Mesothelial cell of epicardium (in vitro differentiated cells): ENCODE measurements at places on chromosomes 7 and 10. TPM values are rescaled to one million over a fixed set of nuclear protein-coding genes. Genes with fewer than 3 reads are reported as not detected.
A peak's percentile ranks its signal among the peaks of the same experiment; 100 is the strongest.

Gene FEZF1
- not detected in 3 replicates for total RNA-seq

Gene CYP26C1
- 0.38 to 0.60 TPM (median 0.44 TPM) in 3 replicates for total RNA-seq

Gene MRPL43
- total RNA-seq = 66.7 to 70.2 TPM (median 69.4 TPM) in 3 replicates

Gene ZNF394
- total RNA-seq = 30.1 to 31.3 TPM (median 31.3 TPM) in 3 replicates

- H3K4me1 ChIP-seq = peaks cover 12% of the 10 kb centered on the region
- H3K4me3 ChIP-seq = no peak overlapping the region
- DNase-seq = no peak
- no peaks in the 10 kb centered on the region for H3K36me3 ChIP-seq
- H3K27me3 ChIP-seq = peaks cover 3% of the 10 kb centered on the region
These were observed 295.5 kb downstream of the AHR start for GRCh38 chr7:17593819-17594419.

DNA sequence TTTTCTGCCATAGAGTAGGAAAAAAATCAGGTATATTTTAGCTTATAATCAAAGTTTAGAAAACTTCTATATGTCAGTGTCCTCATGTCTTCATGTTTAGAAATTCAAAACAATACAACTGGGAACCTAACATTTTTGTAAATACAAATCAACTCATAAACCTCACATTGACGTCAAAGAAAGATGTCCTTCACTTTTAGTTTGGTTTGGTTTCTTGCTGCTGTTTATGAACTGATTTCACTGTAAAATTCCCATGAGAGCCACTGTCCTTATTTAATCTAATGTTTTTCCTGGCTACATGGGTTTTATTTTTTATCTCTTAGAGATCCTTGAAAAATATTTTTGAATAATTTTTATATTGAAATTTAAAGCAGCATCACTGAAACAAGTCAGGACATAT lies 208.4 kb downstream of the DYNC1I1 start:
- peaks cover 8% of the 10 kb centered on the region for H3K4me1 ChIP-seq
- H3K27ac ChIP-seq = no peak overlapping the region
- H3K4me3 ChIP-seq = no peak overlapping the region

GRCh38 chr10:58775960-58776567 lies 263.4 kb downstream of the BICC1 start:
- H3K4me3 ChIP-seq = no peak overlapping the region
- H3K27me3 ChIP-seq = no peaks in the 10 kb centered on the region
- H3K27ac ChIP-seq = no peak overlapping the region
- H3K36me3 ChIP-seq = no peaks in the 10 kb centered on the region

- DNase-seq = no peak
- peaks cover 6% of the 10 kb centered on the region for H3K4me1 ChIP-seq
- peaks cover 74% of the 10 kb centered on the region for H3K27me3 ChIP-seq
- no peaks in the 10 kb centered on the region for H3K36me3 ChIP-seq
- no peak overlapping the region for H3K4me3 ChIP-seq
- H3K27ac ChIP-seq = no peak overlapping the region
These were observed 151.4 kb downstream of the PTPN20 start for GRCh38 chr10:47062441-47063200.

DNA sequence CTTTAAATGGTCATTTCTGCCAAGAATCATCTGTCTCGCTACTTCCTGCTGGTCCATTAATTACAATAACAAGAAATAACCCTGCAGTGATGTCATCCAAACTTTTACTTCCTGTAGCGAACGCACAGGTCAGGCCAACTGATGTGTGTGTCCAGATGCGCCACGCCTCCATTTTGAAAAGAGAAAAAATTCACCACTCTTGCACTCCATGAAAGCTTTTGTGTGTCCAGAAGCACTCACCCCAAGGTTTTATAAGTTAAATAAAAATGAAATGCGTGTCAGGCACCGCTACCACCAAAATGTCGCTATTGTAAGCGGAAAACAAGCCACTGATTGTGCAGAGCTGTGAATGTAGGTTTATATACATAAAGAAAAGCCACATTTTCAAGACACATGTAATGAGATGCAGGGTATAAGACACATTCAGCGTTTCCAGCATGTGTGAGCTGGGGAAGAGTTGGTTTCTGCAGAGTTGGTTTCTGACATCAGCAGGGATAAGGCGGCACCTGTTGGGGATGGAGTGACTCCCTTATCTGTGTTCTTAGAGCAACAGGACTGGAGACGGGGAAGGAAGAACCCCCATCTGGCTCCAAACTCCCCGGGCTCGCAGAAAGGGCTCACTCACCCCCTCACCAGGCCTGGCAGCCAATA lies 83.3 kb downstream of the CTBP2 start:
- DNase-seq = no peak
- H3K4me3 ChIP-seq = no peak overlapping the region
- peak overlapping the region; percentile 39 for H3K27ac ChIP-seq
- no peaks in the 10 kb centered on the region for H3K27me3 ChIP-seq

GRCh38 chr7:32206987-32207386 lies 136.8 kb upstream of the PDE1C start:
- DNase-seq = no peak
- H3K27ac ChIP-seq = no peak overlapping the region
- H3K27me3 ChIP-seq = peaks cover 60% of the 10 kb centered on the region
- H3K4me3 ChIP-seq = no peak overlapping the region
- H3K36me3 ChIP-seq = no peaks in the 10 kb centered on the region

- H3K27ac ChIP-seq = no peak overlapping the region
- H3K36me3 ChIP-seq = no peaks in the 10 kb centered on the region
- peaks cover 17% of the 10 kb centered on the region for H3K27me3 ChIP-seq
- peak; percentile 16 for DNase-seq
- no peak overlapping the region for H3K4me3 ChIP-seq
- H3K4me1 ChIP-seq = no peaks in the 10 kb centered on the region
These were observed 180.7 kb upstream of the MKI67 start for GRCh38 chr10:128306966-128307365.

DNA sequence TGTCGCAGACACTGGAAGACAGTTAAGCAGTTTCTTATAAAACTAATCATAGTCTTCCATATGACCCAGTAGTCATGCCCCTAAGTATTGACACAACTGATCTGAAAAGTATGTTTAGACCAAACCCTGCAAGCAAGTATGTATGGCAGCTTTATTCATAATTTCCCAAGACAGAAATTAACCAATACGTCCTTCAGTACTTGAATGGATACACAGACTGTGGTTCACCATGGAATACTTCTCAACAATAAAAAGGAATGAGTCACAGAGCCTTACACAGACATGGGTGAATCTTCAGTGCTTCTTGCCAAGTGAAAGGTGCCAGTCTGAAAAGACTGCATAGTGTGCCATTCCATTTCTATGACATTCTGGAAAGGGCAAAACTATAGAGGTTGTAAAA lies 50.2 kb upstream of the AKR1E2 start:
- peaks cover 2% of the 10 kb centered on the region for H3K4me1 ChIP-seq
- H3K4me3 ChIP-seq = no peak overlapping the region
- H3K36me3 ChIP-seq = no peaks in the 10 kb centered on the region
- no peak for DNase-seq
- no peak overlapping the region for H3K27ac ChIP-seq

GRCh38 chr10:86899670-86900276 lies 57.6 kb downstream of the MMRN2 start:
- no peak overlapping the region for H3K27ac ChIP-seq
- peaks cover 31% of the 10 kb centered on the region for H3K36me3 ChIP-seq
- no peak overlapping the region for H3K4me3 ChIP-seq
- peak; percentile 54 for DNase-seq
- H3K27me3 ChIP-seq = no peaks in the 10 kb centered on the region

- H3K36me3 ChIP-seq = no peaks in the 10 kb centered on the region
- H3K27me3 ChIP-seq = peaks cover 20% of the 10 kb centered on the region
- H3K4me3 ChIP-seq = no peak overlapping the region
- DNase-seq = no peak
- H3K4me1 ChIP-seq = peaks cover 4% of the 10 kb centered on the region
These were observed 26.1 kb upstream of the GPAM start for GRCh38 chr10:112209684-112210131.

- no peak for DNase-seq
- H3K4me3 ChIP-seq = no peak overlapping the region
- no peak overlapping the region for H3K27ac ChIP-seq
- H3K36me3 ChIP-seq = peaks cover 83% of the 10 kb centered on the region
- no peaks in the 10 kb centered on the region for H3K27me3 ChIP-seq
These were observed 11.3 kb upstream of the TAS2R3 start for GRCh38 chr7:141752634-141753033.

GRCh38 chr10:64571056-64571455 lies 1049.9 kb downstream of the REEP3 start:
- H3K4me1 ChIP-seq = peaks cover 8% of the 10 kb centered on the region
- no peak for DNase-seq
- no peak overlapping the region for H3K4me3 ChIP-seq
- H3K27ac ChIP-seq = no peak overlapping the region
- no peaks in the 10 kb centered on the region for H3K36me3 ChIP-seq

DNA sequence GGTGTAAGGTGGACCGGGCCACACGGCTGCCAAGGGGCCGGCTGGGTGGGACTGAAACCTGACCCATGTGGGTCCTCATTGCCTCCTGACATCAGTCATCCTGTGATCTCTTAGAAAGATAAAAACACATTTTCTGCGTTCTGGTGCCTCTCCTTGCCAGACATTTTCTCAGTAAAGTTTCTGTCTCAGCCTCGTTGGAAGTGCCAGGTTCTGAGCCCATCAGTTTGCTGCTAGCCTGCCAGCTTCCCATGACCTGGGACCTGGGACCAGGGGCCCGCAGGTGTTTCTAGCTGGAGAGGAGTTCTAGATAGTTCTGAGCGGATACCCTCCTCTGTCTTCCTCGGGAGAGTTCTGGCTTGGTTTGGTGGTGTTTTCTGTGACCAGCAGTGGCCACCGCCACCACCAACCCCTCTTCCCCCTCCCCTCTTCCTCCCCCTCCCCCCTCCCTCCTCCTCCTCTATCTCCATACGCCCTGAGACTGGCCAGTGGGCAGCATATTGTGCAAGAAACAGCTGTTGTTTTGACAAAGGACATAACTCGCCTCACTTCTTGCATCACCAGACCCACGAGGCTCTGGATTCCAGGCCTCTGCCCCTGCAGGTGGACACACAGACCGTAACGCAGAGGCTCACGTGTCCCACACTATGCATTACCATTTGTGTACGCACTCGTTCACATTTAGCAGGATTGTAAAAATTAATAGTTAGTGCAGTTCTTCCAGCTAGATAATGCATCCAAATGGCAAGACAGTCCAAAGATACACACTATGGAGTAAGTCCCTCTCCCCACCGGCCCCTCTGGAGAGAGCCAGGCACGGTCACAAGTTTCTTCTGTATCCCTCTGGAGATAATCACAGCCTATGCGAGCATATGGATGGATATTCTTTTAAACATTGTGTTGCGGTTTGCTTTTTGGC lies 94.6 kb downstream of the CUX1 start:
- H3K27ac ChIP-seq = peak overlapping the region; percentile 87
- no peaks in the 10 kb centered on the region for H3K27me3 ChIP-seq
- no peak for DNase-seq
- H3K36me3 ChIP-seq = peaks cover 14% of the 10 kb centered on the region
- peaks cover 22% of the 10 kb centered on the region for H3K4me1 ChIP-seq
- no peak overlapping the region for H3K4me3 ChIP-seq
